Fibroblast of upper back skin (primary cell): ENCODE measurements at places on chromosomes 6 and 20.

DNA sequence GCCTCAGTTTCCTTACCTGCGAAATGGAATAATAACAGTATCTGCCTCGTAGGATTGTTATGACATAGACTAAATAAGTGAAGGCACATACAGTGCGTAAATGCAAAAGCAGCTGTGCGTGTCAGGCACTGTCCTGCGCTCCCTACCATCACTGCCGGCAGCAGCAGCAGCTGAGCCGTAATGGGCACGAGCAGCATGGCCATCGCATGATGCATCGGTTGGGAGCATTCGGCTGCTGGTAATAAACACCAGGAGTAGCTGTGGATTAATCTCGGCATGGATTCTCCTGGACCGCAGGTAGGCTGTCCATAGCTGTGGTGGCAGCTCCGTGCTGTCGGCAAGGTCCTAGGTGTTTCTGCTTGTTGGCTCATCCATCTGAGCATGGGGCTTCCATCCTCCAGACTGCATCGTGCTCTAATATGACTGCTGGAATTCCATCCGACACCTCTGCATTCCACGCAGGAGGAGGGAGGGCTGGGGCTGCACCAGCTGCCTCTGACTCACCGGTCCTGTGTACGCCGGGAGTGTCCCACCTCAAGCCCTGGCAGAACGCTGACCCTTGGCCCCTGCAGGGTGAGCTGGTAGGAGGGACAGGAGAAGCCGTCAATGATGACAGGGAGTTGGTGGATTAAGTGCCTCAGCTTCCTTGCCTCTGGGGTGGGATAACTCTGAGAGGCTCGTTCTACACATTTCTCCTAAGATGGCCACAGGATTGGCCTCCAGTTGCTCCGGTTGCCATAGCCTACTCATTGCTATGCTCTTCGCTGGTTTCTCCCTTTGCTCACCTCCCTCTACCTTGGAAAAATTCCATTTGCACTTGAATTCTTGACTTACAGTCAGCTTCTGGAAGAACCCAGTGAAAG, 100.9 kb upstream of the PMEPA1 start:
- DNase-seq = peak; percentile 11

DNA sequence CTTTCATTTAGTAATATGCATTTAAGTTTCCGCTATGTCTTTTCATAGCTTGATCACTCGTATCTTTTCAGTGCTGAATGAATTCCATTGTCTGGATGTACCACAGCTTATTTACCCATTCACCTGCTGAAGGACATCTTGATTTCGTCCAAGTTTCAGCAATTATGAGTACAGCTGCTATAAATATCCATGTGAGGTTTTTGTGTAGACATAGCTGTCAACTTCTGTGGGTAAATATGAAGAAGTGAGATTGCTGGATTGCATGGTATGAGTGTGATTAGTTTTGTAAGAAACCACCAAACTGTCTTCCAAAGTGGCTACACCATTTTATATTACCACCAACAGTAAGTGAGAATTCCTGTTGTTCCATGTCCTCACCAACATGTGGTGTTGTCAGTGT, 79.2 kb upstream of the STMND1 start:
- DNase-seq = peak; percentile 70

GRCh38 chr6:87122477-87122876, 27.6 kb upstream of the CGA start:
- DNase-seq = no peak

GRCh38 chr6:9921366-9921765, 493.5 kb downstream of the TFAP2A start:
- no peak for DNase-seq

DNA sequence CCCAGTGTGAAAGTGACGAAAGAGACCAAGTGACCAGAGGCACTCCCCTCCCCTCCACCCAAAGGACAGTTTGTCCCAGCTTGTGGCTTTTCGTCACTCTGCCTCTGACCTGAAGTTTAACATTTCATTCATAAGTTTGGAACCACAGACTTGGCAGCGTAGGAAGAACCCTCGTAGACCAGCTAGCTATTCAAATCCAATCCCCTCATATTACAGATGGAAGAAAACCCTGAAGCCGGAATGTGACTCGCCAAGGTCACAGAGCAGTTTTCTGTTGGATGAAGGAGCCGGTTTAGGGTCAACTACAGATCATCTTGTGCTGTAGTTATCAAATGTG, 3.9 kb upstream of the SYS1 start:
- peak; percentile 61 for DNase-seq

DNA sequence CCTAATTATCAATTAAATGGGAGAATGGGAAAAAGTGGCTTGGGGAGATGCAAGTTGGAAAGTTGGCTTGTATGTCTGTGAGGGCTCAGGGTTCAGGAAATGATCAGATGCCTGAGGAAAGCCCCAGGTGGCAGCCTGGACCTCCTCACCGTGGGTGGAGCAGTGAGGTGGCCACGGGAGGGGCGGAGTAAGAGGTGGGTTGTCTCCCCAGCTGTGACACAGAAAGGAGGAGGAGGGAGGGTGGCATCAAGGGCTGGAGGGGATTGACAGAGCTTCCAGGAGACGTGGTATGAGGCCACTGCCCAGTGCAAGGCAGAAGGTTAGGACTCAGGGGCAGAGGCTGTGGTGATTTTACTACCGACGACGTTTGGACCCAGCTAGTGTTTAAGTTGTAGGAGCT, 672.2 kb downstream of the PRKN start:
- no peak for DNase-seq

DNA sequence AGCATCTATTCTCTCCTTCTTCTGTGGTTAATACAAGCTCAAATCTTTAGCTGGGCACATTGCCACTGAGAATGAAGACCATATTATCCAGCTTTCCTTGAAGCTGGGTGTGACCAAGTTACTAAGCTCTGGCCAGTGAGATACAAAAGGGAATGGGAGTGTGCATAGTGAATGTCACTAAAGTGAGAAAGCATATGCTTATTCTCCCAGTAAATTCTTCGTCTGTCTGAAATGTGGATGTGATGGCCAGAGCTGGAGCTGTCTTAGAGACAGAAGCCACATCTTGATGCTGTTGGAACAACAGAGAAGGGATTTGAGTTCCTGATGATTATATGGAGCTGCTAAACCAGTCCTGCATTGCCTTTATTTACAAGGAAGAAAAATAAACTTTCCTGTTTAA, 60.1 kb downstream of the SESN1 start:
- DNase-seq = peak; percentile 16

DNA sequence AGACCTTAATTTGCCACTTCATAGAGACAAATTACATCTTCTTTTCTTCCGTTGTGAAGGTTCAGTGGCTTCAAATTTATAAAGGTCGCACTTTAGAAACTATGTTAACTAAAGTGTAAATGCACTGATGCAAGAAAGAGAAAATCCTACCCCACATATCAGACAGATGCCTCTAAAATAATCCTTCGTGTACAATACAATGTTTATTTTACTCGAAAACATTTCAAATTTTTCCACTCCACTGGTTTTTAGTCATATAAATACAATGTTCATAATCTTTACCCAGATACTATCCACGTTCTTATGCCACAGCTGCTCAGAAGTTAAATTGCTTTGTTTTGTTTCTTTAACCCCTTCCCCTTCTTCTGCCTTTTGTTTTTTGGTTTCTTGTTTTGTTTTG, 140.3 kb upstream of the LAMP5 start:
- no peak for DNase-seq

DNA sequence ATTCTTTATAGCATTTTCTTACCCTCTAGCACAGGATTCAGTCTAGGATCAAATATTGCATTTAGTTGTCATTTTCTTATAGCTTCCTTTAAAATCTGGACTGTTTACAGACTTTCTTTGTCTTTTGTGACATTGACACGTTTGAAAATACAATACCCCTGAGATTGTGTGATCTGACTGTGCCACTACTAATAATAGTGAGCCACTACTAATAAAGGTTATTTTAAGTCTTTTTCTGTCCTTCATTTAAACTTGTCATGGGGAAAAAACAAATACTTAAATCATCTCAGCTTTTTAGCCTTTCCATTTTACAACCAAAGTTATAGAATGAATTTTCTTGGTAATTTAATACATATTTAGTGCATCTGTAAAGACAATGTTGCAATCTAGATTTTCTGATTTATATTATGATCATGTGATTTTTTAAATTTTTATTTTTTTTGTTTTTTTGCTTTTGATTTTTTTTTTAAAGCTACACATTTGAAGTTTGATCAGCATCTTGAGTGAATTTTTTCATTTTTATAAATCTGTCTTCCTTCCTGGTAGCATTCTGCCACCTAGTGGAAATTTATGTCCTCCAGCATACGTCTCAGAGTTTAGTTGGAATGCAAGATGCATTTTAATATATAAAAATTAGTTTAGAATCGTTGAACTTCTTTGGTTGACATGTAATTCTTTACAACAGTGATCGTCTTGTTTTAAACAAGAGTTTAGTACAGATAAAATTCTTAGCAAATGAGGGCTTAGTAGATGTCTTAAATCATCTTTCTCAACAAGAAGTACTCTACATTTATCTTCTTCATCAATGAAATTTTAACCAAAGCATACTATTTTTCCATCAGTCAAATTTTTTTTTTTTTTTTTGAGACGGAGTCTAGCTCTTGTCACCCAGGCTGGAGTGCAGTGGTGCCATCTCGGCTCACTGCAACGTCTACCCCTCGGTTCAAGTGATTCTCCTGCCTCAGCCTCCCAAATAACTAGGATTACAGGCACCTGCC, 119.4 kb downstream of the NCOA3 start:
- DNase-seq = peak; percentile 74

GRCh38 chr6:44234101-44235025, 11.0 kb downstream of the SLC29A1 start:
- peak; percentile 78 for DNase-seq

DNA sequence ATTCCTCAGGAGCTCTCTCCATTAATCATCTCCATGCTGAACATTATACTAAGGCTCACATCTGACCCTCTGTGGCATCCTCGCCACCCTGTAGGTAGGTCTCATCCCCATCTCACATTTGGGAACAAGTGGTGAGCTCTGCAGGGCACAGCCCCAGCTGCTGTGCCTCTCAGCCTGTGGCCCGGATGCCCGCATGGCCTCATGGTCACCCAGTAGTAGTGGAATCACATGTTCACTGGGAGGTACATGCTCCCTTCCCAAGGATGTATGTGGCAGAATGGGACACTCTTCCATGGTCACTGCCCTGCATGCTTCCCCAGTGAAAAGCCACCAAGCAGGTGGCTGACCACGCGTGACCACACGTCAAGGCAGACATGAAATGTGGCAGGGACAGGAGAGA, 26.3 kb upstream of the APMAP start:
- DNase-seq = no peak

DNA sequence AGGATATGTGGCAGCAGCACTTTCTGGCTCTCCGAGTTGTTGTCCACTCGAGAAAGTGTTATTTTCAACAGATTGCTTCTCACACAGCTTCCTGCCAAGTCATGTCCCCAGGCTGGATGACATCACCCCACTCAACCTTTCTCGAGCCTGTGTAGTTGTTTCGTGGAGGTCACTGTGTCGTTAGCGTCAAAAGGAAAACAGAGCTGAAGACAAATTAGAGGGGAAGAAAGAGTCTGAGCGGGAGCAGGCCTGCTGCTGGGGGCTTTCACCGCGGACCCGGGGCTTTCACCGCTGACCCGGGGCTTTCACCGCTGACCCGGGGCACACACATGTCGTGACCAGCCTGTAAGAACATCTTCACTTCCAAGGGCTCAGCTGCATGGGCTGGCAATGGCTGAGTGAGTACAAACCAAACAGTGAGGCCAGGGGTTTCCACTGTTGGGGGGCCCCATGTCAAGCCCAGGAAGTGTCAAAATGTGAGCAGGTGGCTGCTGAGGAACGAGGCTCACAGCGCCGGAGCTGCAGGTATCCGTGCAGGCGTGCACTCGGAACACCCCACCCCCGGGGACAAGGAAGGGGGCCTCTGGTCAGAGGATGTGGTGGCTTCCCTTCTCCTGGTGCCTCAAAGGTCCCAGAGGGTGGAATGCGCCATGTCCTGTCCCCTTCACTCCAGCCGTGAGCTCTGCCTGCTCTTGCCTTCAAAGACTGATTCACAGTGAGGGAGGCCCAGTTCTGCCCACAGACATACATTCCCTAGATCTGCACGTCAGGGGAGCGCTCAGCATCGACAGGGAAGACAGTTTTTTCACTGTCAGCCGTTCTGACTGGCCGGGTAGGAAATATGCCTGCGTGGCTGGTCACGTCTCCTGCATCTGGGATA, 365.9 kb downstream of the TAF4 start:
- no peak for DNase-seq

GRCh38 chr20:39822667-39823066, 860.5 kb downstream of the DHX35 start:
- DNase-seq = peak; percentile 68

- no peak for DNase-seq
Observed at GRCh38 chr20:61953037-61954021, 112.4 kb downstream of the TAF4 start.

GRCh38 chr20:22339091-22339881, 245.1 kb downstream of the FOXA2 start:
- peak; percentile 63 for DNase-seq

DNA sequence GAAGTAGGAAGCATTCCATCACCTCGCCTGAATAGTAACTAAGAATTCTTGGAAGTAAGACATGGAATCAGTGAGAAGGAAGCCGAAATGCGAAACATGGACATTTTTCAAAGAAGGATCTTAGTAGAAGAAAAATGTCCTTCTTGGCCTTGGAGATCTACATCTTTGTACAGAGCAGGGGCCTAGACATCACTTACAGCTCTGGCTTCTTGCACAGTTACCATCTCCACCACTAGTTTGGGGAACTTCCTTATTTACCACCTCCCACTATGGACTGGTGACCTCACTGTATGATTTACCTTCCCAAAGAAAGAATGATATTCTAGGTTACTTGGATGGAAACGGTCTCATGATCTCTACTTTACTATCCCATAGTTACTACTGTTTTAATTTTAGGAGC, 15.7 kb downstream of the CASS4 start:
- no peak for DNase-seq

- no peak for DNase-seq
Observed at GRCh38 chr6:127844529-127844928, 56.3 kb downstream of the THEMIS start.

GRCh38 chr20:50260479-50261221, 70.0 kb downstream of the CEBPB start:
- DNase-seq = peak; percentile 30

DNA sequence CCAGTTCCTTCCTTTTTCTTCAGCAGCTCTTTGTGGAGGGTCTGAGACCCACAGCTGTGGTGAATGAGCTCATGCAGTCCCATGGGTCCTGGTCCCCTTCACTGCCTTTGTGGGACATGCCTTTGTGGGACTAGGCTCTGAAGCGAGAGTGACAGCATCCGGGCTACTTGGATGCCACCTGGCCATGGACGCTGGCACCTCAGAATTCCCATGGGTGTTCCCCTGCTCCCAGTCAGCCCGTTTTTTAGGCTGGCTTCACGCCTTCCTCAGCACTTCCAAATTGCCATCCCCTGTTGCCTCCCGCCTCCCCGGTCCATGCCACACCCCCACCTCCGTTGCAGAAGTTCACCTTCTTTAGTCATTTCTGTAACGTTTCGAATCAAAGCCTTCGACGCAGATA, 45.1 kb downstream of the RAMACL start:
- no peak for DNase-seq

DNA sequence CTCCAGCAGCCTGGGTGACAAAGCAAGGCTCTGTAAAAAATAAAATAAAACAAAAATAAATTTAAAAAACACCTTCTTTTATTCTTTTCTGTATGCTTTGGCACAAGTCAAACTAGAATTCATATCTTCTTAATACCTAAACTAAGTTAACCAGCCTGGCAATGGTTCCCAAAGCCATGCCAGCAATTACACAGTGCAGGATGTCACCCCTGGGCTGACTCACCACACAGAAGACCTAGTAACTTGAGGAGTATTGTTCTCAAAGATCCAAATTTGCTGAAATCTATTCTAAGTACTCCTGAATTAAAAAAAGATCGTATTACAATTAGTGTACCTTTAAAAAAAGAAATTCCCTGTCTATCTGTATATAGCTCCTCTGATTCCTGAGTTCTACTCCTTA, 162.7 kb upstream of the SGK1 start:
- no peak for DNase-seq

- no peak for DNase-seq
Observed at GRCh38 chr6:143896126-143896860, 32.0 kb downstream of the ZC2HC1B start.
